ENCODE measurements at places on chromosomes 2 and 18. TPM values are rescaled to one million over a fixed set of nuclear protein-coding genes. Genes with fewer than 3 reads are reported as not detected.

Gene UGT1A5
- total RNA-seq = 0.13 TPM

Gene SERPINB12
- total RNA-seq = not detected

Gene MROH2A
- 0.12 TPM for total RNA-seq

Gene FEV
- not detected for total RNA-seq

Gene BCL2
- 0.56 TPM for total RNA-seq

Gene HNMT
- total RNA-seq = 1.3 TPM

Gene ITPRIPL1
- total RNA-seq = not detected

Gene PTPRN
- total RNA-seq = 1.0 TPM

Gene NOSTRIN
- 2.7 TPM for total RNA-seq

Gene C2orf66
- not detected for total RNA-seq

Gene IL1A
- total RNA-seq = 0.20 TPM

Gene FAP
- total RNA-seq = not detected

Gene IL1RN
- total RNA-seq = 0.39 TPM

Gene EFEMP1
- total RNA-seq = 44.2 TPM

Gene ALPG
- total RNA-seq = 0.38 TPM

Gene SLC8A1
- total RNA-seq = 0.29 TPM

Gene UGT1A4
- 0.07 TPM for total RNA-seq

Gene ITGB6
- total RNA-seq = 0.66 TPM

Gene SETBP1
- 0.59 TPM for total RNA-seq

Gene RESP18
- not detected for total RNA-seq

Gene TUBA4B
- 0.20 TPM for total RNA-seq

Gene ASPRV1
- total RNA-seq = 0.25 TPM

Gene ALLC
- total RNA-seq = not detected

Gene ALK
- total RNA-seq = not detected

Gene AGPS
- 41.4 TPM for total RNA-seq

Gene KIF5C
- total RNA-seq = 0.46 TPM

Gene KIF3C
- total RNA-seq = 44.1 TPM

Gene PPP1R1C
- 0.86 TPM for total RNA-seq

Gene C2orf78
- not detected for total RNA-seq

Gene RNF152
- total RNA-seq = 0.13 TPM

Gene TNFAIP6
- total RNA-seq = 0.98 TPM

Gene MC5R
- total RNA-seq = not detected

Gene D2HGDH
- total RNA-seq = 10.0 TPM

Gene EFHD1
- 4.3 TPM for total RNA-seq

Gene RFTN2
- total RNA-seq = not detected

Gene GPC1
- total RNA-seq = 225 TPM

All from A549 treated with Hydrocortisone at 1 μM for 4 hours (cell line).